ENCODE measurements at places on chromosomes 12 and 14. TPM values are rescaled to one million over a fixed set of nuclear protein-coding genes. Genes with fewer than 3 reads are reported as not detected.

AMIGO2 gene
- 1.7 TPM for total RNA-seq

CDC42BPB gene
- 125 TPM for total RNA-seq

NANOG gene
- total RNA-seq: 1.3 TPM

LRRC10 gene
- total RNA-seq: not detected

ITGB7 gene
- total RNA-seq: not detected

TDRD9 gene
- total RNA-seq: not detected

DNA sequence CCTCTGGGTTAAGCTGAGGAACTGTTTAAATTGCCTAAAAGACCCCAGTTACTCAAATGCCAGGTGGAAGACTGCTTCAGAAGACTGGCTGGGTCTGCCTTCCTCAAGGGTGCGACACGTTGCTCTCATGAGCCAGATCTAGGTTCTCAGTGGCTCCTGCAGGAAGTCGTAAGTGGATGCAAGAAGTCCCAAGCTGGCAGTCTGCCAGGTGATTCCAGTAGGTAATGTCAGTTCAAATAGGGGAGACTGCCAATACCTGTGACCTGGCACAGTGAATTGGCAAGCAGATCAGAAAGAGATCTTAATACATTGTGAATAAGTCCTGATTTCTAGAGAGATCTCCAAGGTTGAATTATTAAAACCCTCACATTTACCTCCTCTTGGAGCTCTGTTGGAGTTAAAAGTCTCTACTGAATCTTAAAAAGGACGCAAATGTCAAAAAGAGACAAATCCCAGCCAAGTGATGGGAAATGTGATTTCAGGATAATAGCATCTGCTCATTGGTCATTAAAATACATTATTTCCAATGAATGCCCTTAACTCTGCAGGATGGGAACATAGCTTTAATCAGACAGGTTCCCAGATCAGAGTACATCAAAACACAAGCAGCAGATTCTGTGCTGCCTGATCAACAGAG, 98.8 kb upstream of the FRMD6 start:
- DNase-seq: no peak

- DNase-seq: no peak
Measured at GRCh38 chr12:27902651-27903050, 69.9 kb downstream of the PTHLH start.

GRCh38 chr14:53570411-53571387, 385.9 kb downstream of the BMP4 start:
- no peak for DNase-seq

- no peak for DNase-seq
Measured at GRCh38 chr12:47383942-47384341, 304.2 kb upstream of the AMIGO2 start.

GRCh38 chr12:6367065-6367968, 8.0 kb downstream of the SCNN1A start:
- DNase-seq: no peak

DNA sequence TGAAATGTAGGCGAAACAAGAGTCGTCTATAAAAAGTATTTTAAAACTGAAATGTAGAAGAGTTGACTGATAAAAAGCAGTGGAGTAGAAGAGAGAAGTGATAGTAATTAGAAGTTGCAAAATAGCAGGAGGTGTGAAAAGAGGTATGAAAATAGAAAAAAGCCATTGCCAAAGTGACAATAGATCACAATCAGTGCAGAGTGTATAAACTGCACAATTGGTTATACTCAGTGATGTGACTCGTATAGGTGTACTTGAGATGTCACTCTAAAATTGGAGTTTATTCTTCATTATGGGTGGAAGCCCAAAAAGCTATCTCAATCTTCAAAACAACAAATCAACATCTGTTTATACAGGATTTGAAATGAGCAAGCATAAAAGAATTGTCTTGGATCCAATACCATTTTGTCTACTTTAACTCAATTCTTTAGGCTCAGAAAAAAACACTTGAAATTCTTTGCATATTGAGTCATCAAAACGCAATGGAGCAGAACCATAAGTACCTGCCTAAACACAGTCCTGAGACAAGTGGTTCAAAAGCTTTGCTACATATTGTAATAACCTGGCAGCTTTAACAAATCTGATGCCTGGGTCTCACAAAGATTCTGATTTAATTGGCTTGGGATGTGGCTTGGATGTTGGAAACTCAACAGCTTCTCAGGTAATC, 8.8 kb downstream of the IKBIP start:
- DNase-seq: no peak

- no peak for DNase-seq
Measured at GRCh38 chr14:52412426-52412825, 98.3 kb downstream of the PTGER2 start.

GRCh38 chr14:104774453-104775072, 21.0 kb downstream of the AKT1 start:
- no peak for DNase-seq

- DNase-seq: no peak
Measured at GRCh38 chr14:58341152-58341748, 42.9 kb downstream of the ARID4A start.

DNA sequence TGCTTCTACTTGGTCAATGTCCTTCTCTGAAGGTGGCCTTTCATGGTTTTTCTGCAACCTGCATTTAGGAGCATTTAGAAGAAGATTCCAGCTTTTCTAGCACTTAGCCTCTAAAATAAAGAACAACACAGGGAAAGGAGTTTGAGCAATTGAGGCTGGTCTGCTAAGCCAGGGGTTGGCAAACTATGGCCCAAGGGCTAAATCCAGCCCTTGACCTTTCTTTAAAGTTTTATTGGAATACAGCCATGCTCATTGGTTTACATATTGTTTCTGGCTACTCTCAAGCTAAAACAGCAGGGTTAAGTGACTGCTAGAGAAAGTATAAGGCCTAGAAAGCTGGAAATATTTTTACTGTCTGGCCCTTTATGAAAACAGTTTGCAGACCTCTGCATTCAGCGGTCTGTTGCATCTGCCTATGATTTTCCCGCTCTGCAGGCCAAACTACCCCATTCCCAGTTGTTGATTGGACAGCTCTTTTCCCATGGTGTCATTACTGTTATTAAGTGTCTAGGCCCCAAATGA, 39.3 kb downstream of the SPRING1 start:
- DNase-seq: no peak

- no peak for DNase-seq
Measured at GRCh38 chr14:43765474-43765873, 741.6 kb downstream of the FSCB start.

GRCh38 chr12:51922762-51923505, 15.6 kb downstream of the ACVRL1 start:
- no peak for DNase-seq

GRCh38 chr14:56422221-56422620, 157.4 kb upstream of the TMEM260 start:
- DNase-seq: no peak

DNA sequence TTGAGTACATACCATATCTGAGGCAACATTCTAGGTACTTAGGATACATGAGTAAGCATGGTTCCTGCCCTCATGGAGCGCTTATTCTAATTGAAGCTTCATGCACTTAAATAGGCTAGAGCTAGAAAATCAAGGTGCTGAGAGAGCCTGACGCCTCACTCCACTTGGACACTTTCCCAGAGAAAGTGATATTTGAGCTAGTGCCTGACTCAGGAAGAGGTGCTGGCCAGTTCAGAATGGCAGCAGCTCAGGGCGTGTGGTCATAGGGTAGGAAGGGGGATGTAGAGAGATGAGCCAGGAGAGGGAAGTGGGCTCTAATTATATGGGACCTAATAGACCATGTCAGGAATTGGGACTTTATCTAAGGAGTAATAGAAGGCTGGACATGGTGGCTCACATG, 33.3 kb downstream of the TULP3 start:
- no peak for DNase-seq

GRCh38 chr12:32052212-32052713, 54.4 kb upstream of the BICD1 start:
- DNase-seq: no peak

- DNase-seq: peak; percentile 66
Measured at GRCh38 chr14:51093371-51094281, 1.3 kb downstream of the TRIM9 start.

All from glutamatergic neuron (in vitro differentiated cells).